ENCODE measurements at places on chromosomes 5 and 9.

DNA sequence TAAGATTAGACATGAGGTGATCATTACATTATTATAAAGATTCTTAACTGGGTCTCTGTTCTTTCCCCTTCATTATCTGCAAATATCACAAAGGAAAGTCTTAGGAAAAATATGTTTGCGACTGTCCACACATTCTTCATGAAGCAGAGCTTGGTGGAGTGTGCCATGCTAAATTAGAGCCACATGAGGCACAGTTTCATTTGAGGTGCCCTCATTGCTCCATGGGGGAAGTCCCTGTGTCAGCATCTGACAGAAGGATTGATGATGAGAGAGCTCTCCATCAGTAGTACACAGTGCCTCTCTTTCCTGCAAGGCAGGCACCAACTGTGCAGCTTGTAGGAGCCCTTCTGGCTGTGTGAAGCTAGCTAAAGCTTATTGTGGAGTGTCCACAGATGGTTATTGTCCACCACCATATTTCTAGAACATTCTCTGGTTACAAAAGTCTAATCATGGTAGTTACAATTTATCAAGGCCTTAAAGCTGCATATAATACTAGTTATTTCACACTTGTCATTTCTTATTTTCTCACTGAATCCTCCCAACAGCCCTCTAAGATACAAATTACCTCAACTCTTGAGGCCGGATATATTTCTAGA lies 63.9 kb downstream of the C9orf152 start:
- no peak for DNase-seq

GRCh38 chr5:147303976-147304375 lies 69.2 kb downstream of the STK32A start:
- DNase-seq, result peak; percentile 7

GRCh38 chr9:89808076-89808755 lies 203.4 kb downstream of the GADD45G start:
- DNase-seq, result no peak

DNA sequence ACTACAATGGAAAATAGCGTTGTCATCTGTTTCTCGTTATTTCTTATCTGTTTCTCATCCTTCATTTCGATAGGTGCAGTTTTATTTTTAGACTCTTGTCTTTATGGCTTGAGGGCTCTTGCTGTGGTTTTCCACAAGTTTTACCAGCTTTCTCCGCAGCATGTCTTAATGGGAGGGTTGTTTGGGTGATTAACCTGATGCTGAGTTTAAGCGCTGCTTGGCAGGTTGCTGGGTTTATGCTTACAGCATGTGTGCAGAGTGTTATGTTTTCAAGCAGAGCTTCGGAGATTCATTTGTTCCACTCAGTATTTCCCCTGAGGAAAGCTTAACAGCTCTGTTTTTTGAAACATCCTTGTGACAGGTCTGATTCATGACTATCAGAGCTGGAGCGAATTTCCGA lies 154.0 kb downstream of the SLC12A2 start:
- DNase-seq, result no peak

GRCh38 chr9:82805027-82805426 lies 257.9 kb downstream of the RASEF start:
- no peak for DNase-seq

- DNase-seq, result no peak
Observed at GRCh38 chr5:125463466-125464092, 717.1 kb upstream of the ZNF608 start.

- DNase-seq, result no peak
Observed at GRCh38 chr5:34496260-34496691, 159.9 kb upstream of the RAI14 start.

DNA sequence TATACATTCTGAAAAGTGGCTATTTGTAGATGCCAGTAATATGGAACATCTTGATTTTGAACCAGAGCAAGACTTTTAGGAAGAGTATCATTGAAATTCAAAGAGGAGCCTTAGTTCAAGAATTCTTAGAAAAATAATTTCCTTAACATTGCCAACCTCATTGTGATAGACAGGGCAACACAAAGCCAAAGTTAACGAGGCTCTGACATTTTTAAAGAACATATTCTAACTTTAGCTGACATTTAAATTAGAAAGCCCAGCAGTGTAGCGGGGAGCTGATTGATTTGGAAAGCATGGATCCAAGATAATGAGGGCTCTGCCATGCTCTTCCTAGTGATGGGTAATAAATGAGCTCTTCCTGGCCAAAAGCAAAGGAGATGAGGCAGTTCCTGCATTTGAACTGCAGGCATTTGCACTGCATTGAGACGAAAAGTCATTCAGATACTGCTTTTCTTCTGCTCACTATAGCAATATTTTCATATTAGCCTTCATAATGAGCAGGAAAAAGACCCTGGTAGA lies 325.0 kb downstream of the ARHGEF28 start:
- DNase-seq, result no peak

- DNase-seq, result no peak
Observed at GRCh38 chr5:147547730-147548129, 37.9 kb upstream of the DPYSL3 start.

- DNase-seq, result no peak
Observed at GRCh38 chr9:11312966-11313365, 700.2 kb upstream of the PTPRD start.

DNA sequence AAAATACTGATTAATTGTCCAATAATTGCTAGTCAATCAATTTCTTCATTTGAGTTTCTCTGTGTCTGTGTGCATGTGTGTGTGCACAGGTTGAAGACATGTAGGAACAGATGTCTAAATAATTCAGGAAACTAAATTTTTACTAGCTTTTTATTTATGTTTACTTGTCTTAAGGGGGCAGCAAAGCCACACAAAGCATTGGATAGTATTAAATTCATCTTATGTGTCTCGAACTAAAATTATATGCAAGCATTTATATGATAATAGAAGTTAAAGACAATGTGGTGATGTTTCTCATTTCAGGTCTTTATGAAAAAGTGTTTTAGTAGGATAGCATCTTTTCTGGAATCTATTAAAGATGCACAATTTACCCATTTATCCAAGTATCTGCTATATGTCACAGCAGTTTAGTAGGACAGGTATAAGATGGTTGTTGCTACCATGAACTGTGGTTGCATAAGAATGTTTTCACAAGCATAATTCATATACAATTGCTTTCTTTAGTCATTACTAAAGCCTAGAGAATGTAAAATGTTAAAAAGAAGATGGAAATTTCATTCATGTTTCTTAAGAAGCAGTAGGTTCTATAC lies 784.6 kb upstream of the NUDT12 start:
- DNase-seq, result peak; percentile 6

DNA sequence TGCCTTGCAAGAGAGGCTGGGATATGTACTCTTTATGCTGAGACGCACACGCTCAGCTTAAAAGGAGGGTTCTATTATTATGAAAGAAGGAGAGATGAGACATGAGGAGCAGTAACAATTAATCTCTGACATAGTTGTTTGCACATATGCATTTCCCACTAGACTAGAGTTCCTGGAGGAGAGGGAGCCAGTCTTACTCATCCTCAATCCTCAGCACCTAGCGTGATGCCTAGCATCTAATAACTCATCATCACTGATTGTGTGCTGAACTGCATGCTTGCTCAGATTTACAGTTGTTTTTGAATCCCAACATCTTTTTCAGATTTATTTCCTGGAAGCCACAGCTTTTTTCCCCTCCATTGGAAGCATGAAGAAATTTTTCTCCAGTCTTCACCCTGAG lies 35.5 kb downstream of the GCNT4 start:
- no peak for DNase-seq

- no peak for DNase-seq
Observed at GRCh38 chr5:59208474-59208873, 625.6 kb downstream of the RAB3C start.

- DNase-seq, result no peak
Observed at GRCh38 chr5:146568161-146568560, 52.2 kb upstream of the GPR151 start.

DNA sequence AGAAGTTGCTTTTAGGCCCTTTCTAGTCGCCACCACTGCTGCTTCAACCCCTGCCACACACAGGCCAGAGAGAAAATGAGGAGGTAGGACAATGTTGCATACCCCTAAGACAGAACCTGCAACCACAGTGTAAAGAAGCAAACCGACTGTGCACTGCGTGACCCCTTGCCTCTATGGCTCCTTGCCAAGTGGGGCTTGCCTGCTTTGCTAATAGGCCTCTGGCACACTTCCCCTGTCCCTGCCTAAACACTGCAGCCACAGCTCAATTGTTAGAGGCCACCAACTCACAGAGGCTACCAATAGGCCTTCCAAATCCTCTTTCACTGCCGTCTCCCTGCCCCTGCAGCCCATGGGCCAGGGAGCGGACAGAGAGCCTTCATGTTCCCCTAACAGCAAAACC lies 280.1 kb downstream of the CDH10 start:
- no peak for DNase-seq

- DNase-seq, result no peak
Observed at GRCh38 chr5:92729088-92729487, 851.9 kb downstream of the NR2F1-AS1 start.

DNA sequence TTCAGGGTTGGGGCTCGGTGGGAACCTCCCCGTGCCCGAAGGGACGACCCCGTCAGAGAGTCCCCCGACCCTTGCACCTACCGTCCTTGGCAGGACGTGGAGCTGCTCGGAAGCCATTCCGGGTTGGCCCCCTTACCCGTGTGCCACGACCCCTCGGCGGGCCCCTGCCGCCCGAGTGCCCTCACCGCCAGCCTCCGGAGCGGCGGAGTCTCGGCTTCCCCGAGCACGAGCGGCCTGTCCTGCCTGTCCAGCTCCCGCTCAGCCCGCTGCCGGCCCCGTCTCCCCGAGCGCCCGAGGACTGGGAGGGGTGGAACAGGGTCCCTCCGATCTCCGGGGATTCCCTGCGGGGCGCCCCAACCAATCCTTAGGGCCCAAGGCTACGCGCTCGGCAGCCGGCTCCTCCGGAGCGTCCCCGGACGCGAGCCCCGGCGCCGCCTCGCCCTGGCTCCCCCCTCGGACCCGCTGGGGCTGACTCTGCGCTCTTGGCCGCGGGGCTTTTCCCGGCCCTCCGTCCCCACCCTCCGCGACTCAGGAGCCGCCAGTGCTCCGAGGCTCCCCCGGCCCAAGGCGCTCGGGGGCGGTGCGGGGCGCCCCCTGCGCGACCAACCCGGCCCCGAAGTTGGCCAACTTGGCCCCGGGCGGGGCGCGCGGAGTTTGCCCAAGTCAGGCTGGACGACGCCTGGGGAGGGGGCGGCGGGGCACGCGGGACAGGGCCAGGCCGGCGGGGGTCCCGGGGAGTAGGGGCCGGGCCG lies 654 bp downstream of the ADAMTS2 start:
- DNase-seq, result no peak

DNA sequence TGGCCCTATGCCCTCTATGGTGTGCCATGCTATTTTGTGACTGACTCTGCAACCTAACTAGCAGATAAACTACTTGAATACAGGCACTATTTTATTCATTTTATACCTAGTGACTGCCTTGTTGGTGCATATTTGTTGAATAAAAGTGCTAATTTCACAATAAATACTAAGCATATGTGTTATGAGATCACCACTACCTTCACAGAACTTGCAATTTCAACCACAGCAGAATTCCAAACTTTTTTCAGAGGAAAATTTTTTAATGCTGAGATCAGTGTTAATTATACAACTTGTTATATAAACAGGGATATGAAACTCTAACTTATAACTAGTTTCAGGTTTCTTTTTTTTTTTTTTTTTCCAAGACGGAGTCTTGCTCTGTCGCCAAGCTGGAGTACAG lies 94.8 kb downstream of the NR3C1 start:
- DNase-seq, result no peak

DNA sequence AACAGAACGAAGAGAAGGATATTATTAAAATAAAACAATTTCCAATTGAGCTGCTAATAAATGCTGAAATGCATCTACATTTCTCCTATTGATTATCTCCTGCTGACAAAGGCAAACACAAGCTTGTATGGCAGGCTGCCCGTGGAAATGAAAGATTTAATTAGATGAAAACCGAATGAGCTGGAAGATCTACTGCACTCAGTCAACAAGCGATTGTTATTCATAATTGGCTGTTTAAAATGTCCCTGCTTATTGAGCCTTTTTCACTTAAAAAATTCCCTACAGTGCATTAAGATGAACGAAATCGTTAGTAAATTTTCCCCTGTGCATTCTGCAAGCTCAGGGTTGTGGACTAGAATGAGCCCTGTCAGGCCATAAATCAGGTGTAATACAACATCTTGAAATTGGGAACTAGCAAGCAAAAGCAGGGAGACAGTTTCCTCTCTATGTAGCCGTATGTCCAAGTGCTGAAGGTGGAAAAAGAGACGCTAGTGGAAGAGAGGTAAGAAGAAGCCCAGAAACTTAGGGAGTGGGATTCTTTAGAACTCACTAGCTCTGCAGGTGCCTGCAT lies 28.5 kb upstream of the KIF4B start:
- DNase-seq, result no peak

GRCh38 chr9:135061441-135061840 lies 26.0 kb upstream of the OLFM1 start:
- DNase-seq, result no peak

DNA sequence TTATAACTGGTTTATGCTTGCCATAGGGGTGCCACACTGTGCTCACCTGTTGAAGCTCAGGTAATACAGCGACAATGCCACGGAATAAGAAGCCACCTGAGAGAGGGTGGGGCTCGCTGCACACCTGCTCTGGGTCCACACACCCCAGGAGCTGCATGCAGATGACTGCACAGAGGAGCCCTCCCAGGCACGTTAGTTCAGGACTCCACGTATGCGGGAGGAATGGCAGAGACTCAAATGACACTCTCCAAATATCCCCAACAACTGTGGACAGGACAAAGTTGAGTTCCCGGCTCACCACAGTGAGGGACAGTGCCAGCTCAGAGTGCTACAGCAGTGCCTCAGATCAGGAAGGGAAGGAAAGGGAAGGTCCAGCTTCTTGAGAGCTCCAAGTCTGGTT lies 5.8 kb upstream of the FCN1 start:
- no peak for DNase-seq

GRCh38 chr9:130536701-130537107 lies 42.7 kb upstream of the FUBP3 start:
- DNase-seq, result no peak

- DNase-seq, result no peak
Observed at GRCh38 chr9:102483651-102484050, 511.5 kb upstream of the CYLC2 start.

DNA sequence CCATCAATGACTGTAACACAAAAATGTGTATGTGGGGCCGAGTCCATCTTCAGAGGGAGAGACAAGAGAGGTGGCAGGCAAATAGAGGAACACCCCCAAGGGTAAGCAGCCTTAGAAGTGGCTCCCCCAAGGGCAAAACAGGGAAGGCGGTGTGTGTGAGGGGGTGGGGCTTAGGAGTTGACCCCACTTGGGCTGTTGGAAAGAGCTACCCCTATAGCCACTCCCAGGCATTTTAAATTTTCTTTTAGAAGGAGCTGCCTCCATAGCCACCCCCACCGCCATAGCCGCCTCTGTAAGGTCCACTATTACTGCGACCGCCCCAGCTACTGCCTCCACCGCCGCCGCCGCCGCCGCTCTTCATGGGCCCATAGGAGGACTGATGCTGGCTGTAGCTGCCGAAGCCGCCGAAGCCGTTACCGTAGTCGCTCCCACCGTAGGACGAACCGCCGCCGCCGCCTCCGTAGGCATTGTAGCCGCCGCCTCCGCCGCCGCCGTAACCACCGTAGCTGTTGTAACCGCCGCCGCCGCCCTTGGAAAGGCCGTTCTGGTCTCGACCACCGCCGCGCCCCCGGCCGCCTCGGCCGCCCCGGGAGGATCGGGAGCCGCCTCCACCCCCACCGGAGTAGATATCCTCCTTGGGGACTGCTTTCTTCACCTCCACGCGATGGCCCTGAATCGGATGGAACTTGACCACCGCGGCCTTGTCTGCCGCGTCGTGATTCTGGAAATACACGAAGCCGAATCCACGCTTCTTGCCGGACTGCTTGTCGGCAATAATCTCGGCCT lies 1.1 kb downstream of the HNRNPA0 start:
- DNase-seq, result no peak

GRCh38 chr5:146528236-146528635 lies 12.2 kb upstream of the GPR151 start:
- no peak for DNase-seq
